GM18507 (cell line): ENCODE measurements at places on chromosomes 13 and 19.

GRCh38 chr13:109844396-109844795 lies 58.0 kb upstream of the IRS2 start:
- no peak for DNase-seq

DNA sequence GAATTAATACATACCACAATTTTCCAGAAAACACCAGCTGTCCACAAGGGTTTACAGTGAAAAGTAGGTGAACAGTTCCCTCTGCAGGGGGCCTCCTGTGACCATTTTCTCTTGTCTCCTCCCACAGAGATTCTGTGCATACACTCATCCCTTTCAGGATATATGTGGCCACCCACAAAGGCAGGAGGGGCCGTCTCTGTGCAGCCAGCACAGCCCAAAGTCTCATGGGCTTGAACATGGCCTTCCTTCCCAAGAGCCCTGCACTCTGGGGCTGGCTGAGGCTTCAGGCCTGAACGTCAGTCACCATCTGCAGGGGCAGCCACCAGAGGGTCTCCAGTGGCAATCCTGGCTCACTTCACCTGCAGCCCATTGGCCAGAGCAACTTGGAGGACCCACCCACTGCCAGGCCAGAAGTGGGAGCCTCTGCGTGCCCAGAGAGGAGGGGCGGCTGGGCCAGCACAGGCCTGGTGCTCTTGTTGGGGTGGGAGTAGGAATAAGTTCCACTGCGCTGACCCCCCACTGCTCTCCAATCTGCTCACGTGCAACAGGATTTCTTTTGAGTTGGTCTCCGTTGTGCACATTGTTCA lies 25.1 kb downstream of the TMEM161A start:
- DNase-seq = no peak

- DNase-seq = no peak
Measured at GRCh38 chr19:29378126-29378525, 147.7 kb upstream of the VSTM2B start.

DNA sequence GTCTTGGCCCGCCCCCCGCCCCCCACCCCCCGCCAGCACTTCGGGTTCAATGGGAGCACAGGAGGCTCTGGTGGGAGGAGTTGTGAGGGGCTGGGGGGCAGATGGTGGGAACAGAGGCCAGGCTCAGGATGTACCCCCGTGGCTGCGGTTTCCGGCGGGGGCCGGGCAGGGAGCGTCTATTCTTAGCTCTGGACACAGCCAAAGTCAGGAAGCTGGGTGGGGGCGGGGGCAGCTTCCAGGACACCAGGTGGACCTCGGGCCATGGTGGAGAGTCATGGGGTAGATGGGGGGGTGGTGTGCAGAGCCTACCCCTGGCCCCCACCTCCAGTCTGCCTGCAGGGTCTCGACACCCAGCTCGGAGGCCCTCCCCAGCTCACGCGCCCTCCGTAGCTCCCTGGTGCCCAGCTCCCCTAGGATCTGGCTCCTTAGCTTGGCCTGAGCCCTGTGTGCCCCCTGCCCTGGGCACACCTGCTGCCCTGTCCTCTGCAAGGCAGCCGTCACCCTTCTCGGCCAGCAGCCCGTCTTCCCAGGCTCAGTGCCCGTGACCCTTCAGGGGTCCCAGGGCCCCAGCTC lies 2.2 kb upstream of the TBXA2R start:
- DNase-seq = no peak

DNA sequence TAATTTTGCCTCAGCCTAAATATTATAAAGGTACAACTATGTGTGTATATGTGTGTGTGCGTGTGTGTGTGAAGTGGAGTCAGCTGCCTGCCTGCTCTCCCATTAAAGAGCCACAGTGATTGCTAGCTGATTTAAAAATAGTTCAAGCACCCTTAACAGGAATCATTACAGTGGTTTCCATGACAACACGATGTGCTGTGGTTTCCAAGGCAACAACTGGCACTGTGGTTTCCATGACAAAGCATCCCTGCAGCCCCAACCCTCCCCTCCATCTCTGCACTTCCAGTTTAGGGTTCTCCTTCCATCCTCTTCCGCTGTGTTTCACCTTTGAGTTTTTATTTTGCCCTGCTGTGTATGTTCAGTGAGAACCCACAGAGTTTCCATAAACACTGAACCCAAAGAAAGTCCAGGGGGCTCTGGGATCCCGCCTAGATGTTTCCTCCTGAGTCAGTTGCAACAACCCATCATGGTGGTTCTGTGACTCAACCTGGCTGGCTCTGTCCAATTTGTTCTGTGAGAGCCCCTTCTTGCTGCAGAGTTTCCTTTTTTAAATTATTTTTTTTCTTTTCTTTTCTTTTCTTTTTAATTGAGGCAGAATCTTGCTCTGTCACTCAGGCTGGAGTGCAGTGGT lies 7.1 kb upstream of the PNMA8A start:
- no peak for DNase-seq

DNA sequence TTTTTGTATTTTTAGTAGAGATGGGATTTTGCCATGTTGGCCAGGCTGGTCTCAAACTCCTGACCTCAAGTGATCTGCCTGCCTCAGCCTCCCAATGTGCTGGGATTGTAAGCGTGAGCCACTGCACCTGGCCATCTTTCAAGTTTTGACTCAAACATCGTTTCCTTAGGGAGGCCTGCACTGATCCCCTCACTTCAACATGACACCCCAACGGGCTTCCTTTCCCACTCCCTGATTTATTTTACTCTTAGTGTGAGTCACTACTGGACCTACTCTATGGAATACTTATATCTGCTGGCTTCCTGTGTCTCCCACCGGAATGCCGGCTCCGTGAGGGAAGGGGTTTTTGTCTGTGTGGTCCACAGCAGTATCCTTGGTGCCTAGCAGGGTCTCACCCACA lies 4.5 kb upstream of the ADAMTS10 start:
- DNase-seq = no peak

DNA sequence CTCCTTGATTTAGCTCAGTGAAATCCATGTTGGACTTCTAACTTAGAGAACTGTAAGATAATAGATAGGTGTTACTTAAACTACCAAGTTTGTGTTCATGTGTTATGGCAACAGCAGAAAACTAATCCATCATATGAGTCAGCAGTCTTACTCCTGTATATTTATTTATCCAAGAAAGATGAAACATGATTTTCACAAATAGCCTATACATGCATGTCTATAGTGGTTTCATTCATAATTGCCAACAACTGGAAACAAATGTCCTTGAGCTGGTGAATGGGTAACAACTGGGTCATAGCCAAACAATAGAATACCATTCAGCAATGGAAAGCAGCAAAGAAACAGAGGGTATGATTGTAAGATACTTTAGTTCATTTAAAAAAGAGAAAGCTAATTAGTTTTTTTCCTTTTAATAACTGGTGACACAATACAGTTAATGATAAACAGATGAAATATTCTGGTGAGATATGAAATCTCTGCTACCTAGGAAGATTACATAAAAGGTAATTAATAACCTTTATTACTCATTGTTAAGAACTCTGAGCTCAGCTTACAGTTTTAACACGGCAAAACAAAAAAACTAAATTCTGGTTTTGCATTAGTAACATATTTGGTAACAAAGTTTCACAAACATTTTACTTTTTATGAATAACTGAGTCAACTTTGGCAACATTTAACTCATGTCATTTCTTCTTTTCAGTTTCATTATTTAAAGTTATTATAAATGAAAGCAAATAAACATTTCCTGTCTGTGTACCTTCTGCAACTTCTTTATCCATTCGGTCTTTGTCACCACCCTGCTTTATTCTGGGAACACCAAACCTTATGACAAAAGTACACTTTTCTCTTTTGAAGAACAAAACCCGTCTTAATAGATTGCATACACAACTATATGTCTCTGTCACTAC lies 181.3 kb downstream of the LIG4 start:
- no peak for DNase-seq

- DNase-seq = no peak
Measured at GRCh38 chr13:54301085-54301484, 1272.5 kb downstream of the OLFM4 start.

- DNase-seq = no peak
Measured at GRCh38 chr19:39390451-39390750, 505 bp downstream of the PAF1 start.

DNA sequence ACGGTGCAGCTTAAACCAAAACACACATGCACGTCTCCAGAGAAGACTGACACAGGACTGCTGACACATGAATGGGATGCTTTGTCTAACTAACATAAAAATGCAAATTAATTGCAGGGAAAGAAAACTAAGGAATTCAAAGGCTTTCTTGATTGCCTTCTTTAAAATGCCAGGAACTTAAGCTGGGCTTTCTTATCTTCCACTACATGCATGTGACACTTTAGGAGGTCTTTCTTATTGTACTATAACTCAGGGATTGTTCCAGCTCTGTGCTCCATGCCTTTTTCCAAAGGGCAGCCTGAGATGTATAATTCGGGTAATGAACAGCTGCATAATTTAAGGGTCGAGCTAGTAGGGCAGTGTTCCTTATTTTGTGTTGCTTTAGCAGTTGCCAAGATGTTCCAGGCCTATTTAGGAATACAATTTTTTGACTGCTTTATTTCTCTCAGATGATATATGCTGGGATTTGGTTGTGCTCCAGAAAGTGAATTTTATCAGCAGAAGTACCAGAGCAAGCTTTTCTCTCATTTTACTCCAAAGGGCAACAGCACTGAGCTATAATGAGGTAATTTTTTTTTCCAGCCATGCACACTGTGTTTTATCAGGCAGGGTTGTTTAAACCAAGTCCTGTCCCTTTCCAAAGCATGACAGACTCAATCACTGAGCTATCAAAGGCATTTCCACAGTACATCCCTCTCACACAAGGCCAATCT lies 885.2 kb downstream of the PCDH9 start:
- DNase-seq = no peak

DNA sequence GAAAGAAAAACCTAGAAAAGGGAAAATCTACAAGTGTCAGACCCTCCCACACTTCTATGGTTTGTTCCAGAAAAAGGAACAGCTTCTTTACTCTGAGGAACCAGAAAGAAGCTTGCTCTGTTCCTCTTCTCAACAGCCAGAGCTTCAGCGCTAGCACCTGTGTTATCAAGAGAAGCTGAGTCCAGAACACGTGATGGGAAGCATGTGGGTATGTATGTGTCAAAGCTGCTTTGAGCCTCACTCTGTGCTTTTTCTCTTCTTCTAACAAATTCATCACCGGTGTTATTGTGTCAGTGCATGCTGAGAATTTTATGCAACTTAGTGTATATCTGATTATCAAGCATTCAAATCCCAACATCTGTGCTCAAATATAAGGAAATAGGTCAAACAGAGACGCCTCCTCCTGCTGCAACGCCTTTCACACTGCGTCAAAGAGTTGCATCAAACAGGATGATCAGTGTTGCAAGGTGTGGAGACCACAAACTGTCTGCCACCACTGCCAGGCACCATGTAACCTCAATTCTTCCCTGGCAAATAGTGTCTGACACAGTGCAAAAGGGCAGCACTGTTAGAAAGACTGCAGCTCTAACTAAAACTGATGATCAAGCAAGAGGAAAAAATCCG lies 83.9 kb downstream of the LRRC63 start:
- DNase-seq = no peak

- DNase-seq = no peak
Measured at GRCh38 chr19:953445-954271, 27.8 kb downstream of the ARID3A start.

GRCh38 chr19:15337202-15337601 lies 4.9 kb upstream of the BRD4 start:
- DNase-seq = no peak

- DNase-seq = no peak
Measured at GRCh38 chr19:55094456-55095259, 19.0 kb downstream of the EPS8L1 start.

DNA sequence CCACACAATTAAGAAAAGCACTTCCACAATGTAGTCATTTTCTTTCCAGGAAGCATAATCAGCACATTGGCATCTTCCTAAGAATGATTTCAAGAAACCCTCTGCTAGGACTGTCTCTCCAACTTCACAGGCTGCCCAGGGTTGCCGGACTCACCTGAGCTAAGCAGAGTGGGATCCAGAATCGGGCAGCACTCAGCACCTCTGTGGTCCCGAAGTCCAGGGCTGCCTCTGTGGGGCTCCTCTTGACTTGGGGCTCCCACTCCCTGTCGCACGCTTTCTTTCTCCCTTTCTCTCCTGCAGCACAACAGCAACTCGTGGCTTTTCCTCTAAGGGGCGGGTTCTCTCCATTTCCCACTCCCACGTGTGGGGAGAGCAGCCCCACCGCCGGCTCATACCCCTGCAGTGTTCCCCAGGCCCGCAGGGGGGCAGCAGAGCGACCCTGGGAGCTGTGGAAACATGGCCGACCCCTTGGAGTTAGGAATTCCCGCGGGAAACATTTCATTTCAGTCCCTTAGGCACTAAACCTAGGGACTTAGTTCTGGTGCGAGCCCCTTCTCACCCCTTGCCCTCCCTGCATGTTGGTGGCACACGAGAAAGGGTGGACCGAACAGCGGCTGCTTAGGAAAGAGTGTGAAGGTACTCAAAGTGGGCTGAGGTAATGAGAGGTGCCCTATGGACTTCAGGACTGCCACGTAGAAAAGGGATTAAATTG lies at the start of gene TMEM272:
TMEM272 (minus strand) TSS at position 316 of the 712 bp plus-strand sequence. CDS start 6,647 bp downstream, outside the sequence.
- DNase-seq = peak; percentile 45

DNA sequence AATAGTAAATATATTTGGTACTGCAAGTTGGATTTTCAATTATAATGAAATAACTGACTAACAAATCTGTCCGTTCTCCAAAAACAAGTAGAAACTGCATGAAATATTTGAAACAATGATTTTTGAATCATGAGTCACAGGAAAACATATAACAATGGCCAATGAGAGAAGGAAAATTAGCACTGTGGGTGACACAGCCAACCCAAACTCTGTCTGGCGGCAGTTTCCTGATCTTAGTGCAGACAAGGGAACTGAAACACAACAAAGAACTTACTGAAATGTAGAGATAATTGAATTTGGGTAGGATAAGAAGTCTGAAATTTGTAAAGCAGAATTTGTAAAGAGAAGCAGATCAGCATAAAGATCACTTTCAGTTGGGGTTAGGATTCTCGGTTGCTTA lies 2743.3 kb upstream of the PCDH20 start:
- DNase-seq = no peak

DNA sequence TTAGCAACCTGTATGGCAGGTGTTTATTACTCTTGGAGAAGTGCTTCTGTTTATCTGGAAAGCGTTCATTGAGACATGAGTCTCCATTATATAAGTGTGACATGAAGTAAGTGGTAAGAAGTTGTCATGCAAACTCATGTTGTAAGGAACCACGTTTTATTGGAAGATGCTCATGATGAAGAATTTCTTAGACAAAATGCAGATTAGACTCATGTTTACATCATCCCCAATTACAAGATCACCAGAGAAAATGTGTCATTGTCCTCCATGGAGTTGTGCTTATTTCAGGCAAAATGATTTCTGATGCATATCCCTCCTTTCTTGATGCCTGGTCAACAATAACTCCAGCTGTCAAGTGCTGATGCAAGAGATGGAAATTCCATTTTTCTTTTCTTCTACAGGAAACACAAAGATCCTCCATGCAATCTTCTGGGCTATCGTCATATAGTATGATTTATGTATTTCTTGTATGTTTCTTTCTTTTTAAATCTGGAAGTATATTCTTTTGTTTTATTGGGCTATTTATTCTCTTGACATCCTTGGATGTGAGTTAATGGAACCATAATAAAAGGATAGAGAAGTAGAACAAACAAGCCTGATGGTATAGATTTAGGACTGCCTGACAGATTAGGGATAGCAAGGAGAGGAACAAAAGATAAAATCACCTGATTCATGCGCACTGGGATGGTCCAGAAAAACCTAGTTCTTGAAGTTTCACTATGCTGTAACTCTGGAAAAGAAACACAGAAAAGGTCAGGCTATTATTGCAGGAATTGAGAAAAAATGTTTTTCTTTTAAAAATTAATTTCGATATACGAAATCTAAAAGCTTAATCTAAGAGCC lies 50.7 kb upstream of the DIAPH3 start:
- no peak for DNase-seq
